ENCODE measurements at places on chromosomes 4 and X.

DNA sequence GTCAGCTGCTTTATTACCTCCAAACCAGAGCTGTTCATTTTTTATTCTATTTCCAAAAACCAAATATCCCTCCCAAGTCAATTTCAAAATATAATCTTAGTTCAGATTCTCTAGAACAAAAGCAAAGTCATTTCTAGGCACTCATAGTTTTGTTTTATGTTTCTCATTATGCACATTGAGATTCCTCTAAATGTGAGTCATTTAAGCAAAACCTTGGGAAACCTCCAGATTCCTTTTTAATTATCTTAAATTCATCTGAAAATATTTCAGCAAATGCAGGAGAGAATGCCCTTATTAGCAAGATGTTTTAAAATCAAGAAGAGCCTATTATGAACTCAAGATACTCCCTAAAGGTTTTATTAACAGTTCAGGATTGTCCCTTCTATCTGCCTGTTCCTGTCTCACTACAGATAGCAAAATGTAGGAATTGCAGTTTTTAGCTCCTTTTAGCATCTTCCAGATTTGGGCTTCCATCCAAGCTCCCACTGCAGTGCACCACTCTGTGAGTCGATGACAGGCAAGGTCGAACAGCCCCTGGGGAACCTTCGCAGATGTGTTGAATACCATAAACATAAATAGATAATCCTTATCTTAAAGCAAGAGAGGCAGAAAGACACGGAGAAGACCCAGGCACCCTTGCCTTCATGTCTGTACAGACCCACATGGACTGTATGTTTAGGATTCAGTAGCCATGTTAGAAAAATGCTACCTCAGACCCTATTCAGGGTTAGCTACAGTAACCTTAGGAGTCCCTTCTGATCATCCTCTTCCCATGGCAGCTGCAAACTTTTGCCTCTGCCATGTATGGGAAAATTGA, 11.3 kb upstream of the SLC9A7 start:
- no peak for DNase-seq

GRCh38 chr4:82957045-82957444, 53.6 kb downstream of the LIN54 start:
- no peak for DNase-seq

DNA sequence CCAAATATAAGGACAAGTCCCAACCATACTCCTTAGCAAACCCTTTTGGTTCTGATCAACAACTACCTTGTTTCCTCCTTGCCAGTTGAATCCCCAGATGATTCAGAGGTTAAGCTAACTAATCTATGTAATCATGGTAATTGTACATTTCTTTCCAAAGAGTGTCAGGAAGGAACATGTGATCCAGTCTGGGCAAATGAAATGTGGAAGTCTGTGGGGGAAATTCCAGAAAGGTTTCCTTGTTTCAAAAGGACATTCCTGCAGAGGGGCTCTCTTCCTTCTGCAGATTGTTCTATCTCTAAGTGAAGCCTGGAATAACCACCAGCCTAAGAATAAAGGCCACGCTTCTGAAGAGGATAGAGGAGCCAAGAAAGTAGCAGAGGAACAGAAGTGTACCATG, 7.0 kb downstream of the PRSS12 start:
- DNase-seq = no peak

DNA sequence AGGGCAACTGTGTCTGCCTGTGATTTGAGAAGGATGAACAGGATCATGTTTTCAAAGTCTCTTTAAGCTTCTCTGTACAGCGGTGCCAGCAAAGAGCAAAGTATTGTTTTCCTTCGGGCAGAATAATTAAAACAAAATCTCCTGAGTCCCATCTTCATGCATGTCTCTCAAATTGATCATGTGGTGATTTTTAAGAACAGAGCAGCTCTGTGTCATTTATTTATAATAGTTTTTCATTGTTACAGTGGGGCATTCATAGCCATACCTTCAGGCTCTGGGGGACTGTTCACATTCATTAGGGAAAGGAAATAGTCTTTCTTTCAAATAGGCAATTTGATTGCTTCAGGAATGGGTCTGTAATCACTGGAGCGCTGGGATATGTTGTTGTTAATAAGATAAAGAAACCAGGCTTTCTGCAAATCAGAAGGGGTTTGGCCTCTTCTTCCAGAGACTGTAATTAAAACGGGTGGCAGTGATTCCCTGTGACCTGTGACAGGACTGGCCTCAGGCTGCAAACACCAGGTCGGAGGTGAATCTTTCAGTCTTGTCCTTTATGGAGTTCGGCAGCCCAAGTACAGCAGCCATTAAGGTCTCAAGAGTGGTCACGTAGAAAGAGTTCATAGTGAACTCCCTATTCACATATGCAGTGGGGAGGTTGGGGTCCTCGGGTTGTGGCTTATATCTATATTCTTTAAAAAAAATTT, 29.3 kb upstream of the CBR4 start:
- DNase-seq = no peak

DNA sequence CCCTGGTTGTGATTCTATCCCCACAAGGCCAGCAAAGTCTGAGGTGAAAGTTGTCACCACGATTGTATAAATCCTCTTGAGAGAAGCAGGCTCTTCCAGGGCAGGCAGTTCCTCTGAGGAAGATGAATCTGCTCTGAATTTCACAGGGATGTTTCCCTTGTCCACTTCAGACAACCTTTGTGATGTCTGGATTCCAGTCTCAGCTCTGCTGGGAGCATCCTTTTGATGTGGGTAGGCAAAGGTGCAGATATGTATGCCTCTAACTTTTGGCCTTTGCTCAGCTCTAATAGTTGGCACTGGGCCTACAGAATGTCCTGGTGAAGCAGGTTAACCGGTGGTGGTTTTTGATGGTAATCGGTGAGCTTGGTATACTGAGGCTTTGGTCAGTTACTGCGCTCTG, 50.6 kb upstream of the WDR1 start:
- no peak for DNase-seq

- no peak for DNase-seq
Measured at GRCh38 chr4:168784786-168785461, 225.1 kb downstream of the CBR4 start.

DNA sequence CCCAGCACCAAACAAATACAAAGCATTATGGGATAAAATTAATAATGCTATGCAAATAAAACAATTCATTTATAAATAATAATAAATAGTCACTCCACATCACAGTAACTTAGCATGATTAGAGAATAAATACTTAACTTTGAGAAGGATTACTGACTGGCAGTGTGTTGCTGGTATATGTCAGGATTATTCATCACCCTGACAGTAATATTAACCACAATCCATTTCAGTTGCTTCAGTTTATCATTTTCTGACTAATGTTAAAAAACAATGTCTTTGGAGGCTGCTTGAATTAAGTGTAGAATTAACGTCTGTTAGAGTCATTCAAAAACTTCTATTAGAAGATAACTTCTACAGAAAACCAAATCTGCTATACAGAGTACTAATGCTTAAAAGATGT, 124.1 kb upstream of the MAB21L2 start:
- DNase-seq = no peak

DNA sequence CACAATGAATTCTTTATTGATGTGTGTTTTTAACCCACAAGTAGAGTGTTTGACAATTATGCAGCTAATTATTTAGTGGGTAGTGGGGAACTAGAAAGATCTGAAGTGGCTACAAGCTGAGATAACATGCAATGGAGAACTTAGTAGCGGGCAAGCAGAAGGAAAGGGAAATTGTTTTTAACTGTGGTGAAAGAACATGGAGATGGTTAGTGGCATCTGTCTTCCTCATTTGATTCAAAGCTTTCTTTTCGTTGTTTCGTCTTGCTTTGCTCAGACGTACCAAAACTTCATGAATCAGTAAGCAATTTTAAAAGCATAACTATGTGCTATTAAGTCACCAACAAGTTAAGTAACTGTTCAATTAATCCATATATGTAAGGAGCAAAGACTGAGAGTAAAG, 169.9 kb downstream of the BANK1 start:
- no peak for DNase-seq

DNA sequence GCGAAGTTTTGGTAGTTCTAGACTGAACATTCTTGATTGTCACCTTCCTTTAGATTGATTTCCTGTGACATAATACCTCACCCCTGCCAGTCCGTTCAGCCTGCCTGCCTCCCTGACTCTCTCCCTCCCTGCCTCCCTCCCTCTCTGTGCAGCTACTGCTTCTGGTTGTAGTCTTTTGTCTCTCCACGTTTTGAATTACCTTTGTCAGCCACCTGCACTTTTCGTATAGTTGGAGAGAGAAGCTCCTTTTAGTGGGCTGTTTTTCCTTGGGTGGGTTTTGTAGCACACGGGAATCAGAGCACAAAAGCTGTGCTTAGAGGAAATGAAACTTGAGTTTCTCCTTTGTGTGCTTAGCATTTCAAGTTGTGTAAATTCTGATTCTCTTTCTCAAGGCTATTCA, 32.6 kb upstream of the MSMO1 start:
- DNase-seq = no peak

Data from H54 (cell line).